ENCODE measurements at places on chromosomes 6 and 20.

DNA sequence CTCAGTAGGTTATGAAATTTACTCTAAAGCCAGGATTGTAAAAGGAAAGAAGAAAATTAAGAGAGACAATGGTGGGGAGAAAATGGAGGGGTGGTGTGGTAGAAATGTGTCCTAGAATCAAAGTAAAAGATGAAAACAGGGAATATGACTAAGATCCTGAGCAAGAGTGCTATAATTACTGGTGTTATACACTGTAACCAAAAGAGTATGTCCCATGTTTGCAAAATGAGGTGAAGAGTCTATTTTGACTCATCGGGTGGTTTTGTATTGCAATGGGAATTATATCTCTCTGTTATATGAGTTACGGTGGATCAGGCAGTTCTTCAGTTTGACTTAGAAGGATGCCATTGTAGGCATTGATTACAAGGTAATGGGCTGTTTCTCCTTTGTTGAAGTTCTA is 8.5 kb downstream of the L3MBTL3 start:
- DNase-seq = no peak

DNA sequence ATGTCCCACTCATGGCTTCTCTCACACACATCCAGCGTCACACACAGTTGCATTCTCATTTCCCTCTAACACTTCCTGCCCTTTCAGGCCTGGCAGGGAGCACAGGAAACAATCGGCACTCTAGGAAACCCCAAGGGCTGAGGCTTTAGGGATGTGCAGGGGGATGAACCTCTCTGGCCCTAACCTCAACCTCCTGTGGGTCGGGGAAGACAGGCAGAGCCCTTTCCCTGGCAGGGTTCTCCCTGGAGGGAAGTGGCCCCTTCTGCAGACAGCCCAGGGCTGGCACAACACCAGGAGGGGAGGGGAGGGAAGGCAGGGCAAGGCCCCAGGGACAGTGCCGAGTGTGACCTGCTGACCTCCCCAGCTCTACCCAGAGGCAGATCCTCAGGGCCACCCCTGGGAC is 2.7 kb downstream of the TEAD3 start:
- no peak for DNase-seq

- DNase-seq = no peak
Observed at GRCh38 chr20:63463400-63464288, 8.8 kb downstream of the KCNQ2 start.

DNA sequence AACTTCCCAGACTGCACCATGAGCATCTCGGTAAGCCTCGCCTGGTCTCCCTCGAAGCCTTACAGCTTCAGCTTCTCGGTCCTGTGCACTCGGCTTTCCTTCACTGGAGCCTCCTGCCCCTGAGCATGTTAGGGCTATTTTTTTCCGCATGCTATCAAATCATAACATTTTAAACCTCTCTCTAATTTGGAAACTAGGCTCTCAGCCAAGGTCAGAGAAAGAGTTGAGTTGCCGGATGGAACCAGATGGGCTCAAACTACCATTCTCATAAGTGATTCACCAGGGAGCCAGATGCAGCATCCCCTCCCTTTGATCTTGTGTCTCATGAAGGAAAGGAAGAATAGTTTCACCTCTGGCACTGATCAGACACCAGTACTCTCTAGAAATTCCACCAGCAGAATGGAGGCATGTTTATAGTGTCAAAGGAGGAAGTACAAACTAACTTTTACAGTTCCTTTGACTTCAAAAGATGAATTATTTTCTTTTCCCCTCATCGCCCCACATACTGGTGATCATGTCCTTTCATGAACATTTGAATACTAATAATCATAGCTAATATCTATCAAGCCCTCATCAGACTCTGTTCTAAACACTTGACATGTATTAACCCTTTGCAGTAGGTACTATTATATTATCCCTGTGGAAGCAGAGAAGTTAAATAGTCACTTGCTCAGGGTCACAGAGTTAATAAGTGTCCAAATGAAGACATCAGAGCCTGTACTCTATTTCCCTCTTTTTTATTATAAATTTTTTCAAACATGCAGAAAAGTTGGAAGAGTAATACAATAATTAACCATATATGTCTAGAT is 46.7 kb downstream of the MAP1LC3A start:
- no peak for DNase-seq

- DNase-seq = no peak
Observed at GRCh38 chr20:41424546-41424945, 57.9 kb upstream of the EMILIN3 start.

- no peak for DNase-seq
Observed at GRCh38 chr6:10954590-10955010, 67.7 kb downstream of the SYCP2L start.
